Stimulated activated naive CD4-positive, alpha-beta T cell treated with Interleukin-2 at 50 U/mL for 16 hours (primary cell): ENCODE measurements at places on chromosomes 5 and 9.

DNA sequence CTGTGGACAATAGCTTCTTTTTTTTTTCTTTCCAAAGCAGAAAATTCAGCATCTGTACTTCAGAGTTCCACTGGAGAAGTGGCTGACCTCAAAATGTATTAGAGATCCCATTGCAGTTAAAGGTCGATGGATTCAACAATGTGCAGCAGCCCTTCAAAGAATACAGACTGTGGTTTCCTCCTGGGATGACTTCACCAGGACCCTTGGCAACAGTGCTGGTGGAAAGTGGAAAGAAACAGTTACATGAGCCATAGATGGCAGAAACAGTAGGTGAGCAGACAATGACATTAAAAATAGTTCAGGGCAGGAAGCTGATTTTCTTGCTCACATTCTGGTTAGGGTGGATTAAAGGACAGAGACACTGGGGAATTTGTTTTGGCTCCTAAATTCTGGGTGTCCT is 62.4 kb downstream of the SLC28A3 start:
- DNase-seq: no peak

- no peak for DNase-seq
Observed at GRCh38 chr9:89742660-89743059, 137.8 kb downstream of the GADD45G start.

DNA sequence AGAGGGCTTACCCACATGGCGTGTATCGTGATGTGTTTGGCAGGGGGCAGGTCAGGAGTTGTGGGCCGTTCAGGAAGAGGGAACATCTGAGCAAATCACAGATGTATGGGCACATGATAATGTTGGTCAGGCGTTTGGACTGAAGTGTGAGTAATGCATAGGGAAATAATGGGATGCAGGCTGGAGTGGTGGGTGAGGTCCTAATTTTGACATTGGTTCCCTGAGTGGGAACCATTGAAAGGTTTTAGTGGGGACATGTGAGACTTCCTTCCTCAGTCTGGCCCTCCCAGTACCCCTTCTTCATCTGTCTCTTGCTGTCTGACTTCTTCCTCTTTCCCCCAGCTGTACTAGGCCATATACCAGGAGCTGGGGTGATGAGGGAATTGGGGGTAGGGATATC is 7.6 kb downstream of the OTULIN start:
- no peak for DNase-seq

DNA sequence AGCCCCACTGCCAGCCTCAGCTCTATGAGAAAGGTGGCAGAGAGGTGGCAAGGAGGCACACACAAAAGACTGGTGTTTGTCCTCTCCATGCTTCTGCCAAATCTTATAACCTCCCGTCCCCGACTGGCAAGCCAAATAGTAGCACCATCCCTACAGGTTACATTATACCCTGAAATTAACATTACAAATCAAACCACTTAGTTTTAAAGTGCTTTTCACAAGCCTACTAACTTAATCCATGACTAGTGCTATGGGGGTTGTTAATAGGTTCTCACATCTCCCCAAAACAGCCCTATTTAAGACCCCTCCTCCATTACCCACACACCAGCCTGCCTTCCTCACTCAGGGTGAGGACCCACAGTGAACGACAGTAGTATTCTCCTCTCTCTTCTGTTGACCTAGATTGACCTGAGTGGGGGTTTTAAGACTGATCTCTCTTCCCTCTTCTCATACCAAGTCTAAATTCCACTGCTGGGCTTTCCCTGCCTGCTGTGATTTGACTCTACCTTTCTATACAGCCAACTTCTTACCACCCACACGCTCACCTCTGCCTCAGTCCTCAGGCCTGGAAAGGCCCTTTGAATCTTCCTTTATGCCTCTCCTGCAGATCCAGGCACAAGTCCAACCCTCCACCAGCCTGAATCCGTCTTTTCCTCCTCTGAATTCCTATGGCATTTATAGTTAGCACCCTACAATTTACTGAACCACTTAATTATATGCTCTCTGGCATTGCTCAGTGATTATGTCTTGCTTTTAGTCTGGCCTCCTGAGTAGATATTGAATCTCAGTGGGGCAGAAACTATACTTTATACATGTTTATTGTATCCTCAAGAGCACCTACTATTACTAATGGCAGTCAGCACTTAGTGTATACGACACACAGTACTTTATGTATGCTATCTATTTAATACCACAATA is 116.1 kb downstream of the TMEM174 start:
- DNase-seq: no peak
